Stimulated activated CD4-positive, alpha-beta T cell treated with anti-CD3 and anti-CD28 coated beads, Interleukin-4, amount 100 ng/mL, for 48 hours (primary cell): ENCODE measurements at places on chromosomes 11 and 22.
A peak's percentile ranks its signal among the peaks of the same experiment; 100 is the strongest.

DNA sequence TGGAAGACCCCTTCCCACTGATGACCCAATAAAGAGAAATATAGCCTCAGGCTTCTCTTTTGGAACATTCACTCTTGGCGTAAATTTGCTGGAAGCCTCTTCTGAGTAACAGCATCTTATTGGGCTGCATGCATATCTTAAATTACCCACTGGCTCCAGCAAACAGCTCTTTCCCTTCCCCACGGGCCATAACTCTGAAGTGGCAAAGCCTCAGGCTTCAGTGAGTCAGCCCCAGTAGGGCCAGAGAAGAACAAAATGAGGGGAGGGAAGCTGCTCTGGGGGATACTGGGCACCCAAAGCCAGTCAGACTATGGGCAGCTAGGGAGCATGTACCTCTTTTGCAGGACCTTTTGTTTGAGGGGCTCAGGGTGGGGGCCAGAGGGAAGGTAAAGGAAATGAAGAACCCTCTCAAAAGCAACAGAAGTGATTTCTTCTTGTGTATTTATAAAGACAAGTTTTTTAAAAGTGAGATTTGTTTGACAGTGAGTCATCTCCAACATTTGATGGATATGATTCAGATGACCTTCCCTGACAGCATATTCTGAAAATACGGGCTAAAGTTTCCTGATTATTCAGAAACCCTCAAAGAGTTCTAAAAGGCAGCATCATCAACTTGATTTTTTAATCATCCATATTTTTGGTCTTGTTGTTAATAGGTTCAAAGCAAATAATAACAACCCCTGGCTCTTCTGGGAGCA, 203.4 kb downstream of the KIF18A start:
- DNase-seq: no peak

DNA sequence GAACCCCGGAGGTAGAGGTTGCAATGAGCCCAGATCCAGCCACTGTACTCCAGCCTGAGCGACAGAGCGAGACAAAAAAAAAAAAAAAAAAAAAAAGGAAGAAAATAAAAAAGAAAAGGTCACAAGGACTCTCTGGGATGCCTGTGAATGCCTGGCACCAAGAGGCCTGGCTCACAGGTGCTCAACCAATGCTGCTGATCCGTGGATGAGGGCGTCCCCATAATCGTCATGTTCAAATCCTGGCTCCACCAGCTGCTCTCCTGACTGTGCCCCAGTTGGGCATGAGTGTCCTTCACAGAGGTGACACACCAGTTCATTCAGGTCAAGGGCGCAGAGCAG, 645 bp upstream of the GAS2L1 start:
- no peak for DNase-seq

GRCh38 chr11:47570651-47571356, 5.4 kb downstream of the PTPMT1 start:
- DNase-seq: no peak

- DNase-seq: no peak
These were observed 256.9 kb downstream of the SOX6 start for GRCh38 chr11:16099343-16099900.

DNA sequence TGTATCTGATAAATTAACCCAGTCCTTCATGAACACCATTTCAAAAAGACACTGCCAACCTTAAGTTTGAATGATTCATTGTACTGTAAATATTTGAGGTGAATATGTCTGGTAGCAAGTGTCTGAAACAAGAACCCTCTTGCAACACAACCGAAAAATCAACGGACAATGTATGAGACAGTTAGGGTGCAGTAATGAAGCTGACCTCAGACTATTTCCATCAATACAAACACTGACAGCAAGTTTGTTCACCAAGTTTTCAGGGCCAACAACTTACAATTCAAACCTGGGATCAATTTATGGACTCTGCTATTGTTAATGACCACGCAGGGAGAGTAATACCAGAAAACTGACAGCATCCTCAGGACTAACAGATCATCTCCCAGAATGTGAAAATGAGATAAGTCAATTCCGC, 126.3 kb downstream of the CADM1 start:
- no peak for DNase-seq

- no peak for DNase-seq
These were observed 23.7 kb downstream of the NCF4 start for GRCh38 chr22:36884349-36885158.

DNA sequence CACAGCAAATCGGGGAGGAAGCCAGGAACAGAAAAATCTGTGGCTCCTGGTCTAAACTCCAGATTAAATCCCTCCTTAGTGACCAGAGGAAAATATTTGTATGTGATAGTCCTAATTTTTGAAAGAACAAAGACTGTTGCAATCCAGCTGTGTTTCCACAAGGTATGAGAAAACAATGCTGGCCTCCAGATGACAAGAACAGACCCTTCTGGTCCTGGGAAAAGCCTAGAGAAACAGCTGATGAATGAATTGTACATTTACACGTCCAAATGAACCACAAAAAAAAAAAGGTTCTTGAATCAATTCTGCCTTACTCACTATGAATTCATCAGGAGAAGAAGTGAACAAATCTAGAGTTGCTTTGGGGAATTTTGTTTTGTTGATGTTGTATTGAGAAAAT, 63.7 kb downstream of the ETS1 start:
- no peak for DNase-seq

DNA sequence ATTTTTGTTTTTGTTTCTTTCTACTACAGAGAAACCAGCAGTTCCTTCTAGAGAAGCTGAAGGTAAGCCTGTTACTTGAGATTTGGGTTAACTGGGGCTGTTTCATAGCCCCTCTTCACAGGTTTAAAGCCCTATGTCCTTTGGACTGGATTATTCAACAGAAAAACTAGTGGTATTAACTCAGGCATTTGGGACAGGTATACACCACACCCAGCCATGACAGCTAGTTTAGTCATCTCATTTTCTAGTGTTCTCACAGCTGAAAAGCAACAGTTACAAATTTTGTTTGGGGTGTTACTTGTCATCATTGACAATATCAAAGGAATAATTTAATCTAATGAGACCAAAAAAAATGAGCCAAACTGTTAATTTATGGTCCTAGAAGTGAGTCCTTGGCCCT, 14.0 kb downstream of the LAYN start:
- DNase-seq: no peak

DNA sequence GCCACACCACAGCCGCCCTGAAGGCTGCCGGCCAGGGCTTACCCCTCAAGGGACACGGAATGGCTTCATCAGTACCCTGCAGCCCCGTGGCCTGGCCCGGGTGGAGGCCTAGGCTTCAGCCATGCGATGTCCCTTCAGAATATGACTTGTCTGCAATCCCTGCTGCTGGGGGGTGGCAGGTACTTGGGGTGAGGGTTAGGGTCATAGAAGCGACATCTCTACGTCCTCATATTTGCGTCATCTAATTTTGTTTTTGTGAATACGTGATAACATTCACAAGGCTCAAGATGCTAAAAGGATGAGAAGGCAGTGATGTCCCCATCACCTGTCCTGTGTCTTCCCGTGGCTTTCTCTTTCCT, 6.4 kb downstream of the CCND1 start:
- no peak for DNase-seq

DNA sequence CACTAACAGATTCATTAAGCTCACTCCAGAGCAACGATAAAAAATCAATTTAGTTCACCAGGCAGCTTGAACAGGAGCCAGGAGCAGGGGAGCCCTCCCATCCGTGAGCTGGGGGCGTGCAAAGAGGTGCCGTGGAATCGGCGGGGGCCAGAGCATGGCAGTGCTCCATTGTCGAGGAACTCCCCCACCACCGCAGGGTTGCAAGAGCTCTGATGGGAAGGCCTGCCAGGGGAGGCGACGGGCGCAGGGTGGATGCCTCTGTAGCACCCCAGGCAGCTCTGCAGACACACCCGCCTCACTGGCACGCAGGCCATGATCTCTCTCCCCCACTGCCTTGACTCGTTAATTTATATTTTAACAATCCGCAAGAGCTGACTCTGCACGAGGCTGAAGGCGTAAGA, 433.2 kb downstream of the MIAT start:
- no peak for DNase-seq

GRCh38 chr22:43413826-43414225, 2.0 kb downstream of the MPPED1 start:
- no peak for DNase-seq

DNA sequence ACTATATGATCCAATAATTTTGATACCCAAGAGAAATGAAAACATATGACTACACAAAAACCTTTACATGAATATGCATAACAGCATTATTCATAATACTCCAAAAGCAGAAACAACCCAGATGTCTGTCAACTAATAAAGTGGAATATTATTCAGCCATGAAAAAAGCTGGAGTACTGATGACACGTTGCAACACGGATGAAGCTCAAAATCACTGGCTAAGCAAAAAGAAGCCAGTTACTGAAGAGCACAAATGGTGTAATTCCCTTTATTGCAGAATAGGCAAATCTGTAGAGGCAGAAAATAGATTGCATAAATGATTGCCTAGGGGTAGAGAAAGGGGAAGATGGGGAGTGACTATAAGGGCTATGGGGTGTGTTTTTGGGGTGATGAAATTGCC, 117.6 kb upstream of the FGF3 start:
- DNase-seq: no peak

- DNase-seq: no peak
These were observed 12.3 kb upstream of the SCUBE2 start for GRCh38 chr11:9103542-9104276.

- no peak for DNase-seq
These were observed 27.6 kb upstream of the APLP2 start for GRCh38 chr11:130042093-130042591.

DNA sequence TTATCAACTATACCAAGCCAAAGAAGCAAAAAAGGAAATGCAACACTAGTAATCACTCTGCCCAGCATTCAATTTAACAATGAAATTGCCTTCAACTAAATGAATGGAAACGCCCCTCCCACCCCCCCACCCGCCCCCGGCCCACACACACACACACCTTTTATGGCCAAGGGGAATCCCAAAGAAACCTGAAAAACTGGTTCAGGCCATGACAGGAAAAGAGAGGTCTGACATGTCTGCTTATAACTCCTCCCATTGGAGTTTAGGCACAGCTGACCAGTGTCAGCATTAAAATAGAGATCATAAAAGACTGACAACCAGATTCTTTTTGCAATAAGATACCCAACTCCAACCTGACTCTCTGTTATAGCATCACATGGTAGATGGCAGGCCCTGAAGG, 42.6 kb downstream of the ACER3 start:
- DNase-seq: no peak

DNA sequence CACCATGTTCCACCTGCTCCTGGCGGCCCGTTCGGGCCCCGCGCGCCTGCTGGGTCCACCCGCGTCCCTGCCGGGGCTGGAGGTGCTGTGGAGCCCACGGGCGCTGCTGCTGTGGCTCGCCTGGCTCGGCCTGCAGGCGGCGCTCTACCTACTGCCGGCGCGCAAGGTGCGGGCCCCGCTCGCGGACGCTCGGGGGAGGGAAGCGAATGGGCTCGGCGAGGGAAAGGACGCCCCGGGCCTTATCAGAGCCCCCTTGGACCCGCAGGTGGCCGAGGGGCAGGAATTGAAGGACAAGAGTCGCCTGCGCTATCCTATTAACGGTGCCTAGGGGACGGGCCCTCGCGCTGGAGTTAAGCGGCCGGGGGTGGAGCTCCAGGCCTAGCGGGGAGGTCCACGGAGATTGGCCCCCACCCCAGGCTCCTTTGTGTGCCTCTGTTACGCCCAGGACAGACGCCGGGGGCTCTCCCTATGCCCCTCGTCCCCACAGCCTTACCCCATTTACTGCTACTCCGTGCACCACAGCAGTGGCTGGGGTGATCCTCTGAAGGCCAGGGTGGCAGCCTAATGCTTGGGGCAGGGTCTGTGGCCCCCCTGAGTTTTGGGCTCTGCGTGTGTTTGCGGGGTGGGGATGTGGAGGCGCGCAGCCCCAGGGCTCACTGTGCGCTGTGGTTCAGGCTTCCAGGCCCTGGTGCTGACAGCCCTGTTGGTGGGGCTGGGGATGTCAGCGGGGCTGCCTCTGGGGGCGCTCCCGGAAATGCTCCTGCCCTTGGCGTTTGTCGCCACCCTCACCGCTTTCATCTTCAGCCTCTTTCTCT, 1.1 kb downstream of the TM7SF2 start:
- DNase-seq: peak; percentile 66

- no peak for DNase-seq
These were observed 330 bp downstream of the ACP2 start for GRCh38 chr11:47248304-47248663.

- DNase-seq: no peak
These were observed 40.5 kb downstream of the OR10A6 start for GRCh38 chr11:7890417-7891172.

DNA sequence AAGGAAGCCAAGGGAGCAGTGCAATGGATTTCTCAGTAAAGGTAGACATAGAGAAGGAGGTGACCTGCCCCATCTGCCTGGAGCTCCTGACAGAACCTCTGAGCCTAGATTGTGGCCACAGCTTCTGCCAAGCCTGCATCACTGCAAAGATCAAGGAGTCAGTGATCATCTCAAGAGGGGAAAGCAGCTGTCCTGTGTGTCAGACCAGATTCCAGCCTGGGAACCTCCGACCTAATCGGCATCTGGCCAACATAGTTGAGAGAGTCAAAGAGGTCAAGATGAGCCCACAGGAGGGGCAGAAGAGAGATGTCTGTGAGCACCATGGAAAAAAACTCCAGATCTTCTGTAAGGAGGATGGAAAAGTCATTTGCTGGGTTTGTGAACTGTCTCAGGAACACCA, 6.6 kb downstream of the TRIM22 start:
- no peak for DNase-seq

GRCh38 chr11:67483831-67484665, 1.2 kb downstream of the AIP start:
- no peak for DNase-seq

GRCh38 chr22:32052936-32053791, 10.1 kb downstream of the SLC5A1 start:
- DNase-seq: no peak

- no peak for DNase-seq
These were observed 42.1 kb downstream of the PPARA start for GRCh38 chr22:46192210-46192993.

DNA sequence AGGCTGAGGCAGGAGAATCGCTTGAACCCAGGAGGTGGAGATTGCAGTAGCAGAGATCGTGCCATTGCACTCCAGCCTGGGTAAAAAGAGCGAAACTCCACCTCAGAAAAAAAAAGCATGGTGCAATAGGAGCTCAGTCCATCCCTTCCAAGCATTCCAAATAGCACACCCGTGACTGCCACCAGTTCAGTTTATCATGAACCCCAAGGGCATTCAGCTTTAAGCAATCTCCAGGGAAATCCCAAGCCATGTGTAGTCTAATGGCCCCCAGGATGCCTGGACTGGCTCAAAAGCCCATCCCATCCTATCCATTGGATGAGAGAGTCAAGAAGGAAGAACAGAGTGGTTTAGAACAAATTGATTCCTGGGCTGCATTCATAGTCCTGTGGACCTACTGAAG, 16.2 kb downstream of the MICAL3 start:
- no peak for DNase-seq

DNA sequence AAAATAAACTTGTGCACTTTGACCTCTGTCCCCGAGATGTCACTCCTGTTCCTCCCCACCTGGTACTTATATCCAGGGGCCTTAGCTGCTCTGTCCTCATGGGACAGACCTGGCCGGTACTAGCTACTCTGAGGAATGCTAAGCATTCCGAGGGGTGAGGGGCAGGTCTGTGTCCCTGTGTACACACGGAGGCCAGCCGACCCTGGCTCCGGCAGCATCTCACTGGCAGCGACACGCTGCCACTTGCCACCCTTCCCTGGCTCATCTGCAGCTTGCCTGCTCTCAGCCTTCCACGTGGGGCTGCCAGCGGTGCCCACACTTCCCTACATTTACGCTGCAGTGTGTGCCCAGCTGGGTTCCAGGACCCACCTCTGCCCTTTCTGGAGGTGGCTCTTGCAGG, 21.6 kb upstream of the TEF start:
- DNase-seq: no peak
